ENCODE measurements at places on chromosomes 6 and 20.

GRCh38 chr6:144286503-144287393 is 1.6 kb downstream of the UTRN start:
- DNase-seq = peak; percentile 17

GRCh38 chr6:62280099-62280498 is 5.9 kb downstream of the KHDRBS2 start:
- DNase-seq = no peak

GRCh38 chr6:151044465-151045441 is 179.3 kb downstream of the MTHFD1L start:
- DNase-seq = no peak

DNA sequence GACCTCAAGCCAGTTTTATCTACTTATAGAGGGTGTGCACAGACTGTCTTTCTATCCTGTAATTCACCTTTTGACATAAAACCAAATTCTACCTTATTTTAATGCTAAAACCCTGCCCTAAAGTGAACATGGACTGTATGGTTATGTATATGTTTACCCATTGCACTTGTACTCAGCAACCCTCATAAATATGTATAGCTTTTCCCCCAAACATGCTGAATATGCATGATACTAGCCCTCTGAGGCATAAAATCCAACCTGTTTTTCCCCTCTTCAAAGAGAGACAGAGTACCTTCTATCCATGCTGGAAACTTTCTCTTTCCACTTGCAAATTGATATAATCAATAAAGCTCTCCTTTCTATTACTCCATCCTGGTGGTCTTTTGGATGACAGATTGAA is 267.9 kb upstream of the BMP2 start:
- no peak for DNase-seq

GRCh38 chr20:48783533-48784272 is 44.1 kb downstream of the PREX1 start:
- DNase-seq = no peak

DNA sequence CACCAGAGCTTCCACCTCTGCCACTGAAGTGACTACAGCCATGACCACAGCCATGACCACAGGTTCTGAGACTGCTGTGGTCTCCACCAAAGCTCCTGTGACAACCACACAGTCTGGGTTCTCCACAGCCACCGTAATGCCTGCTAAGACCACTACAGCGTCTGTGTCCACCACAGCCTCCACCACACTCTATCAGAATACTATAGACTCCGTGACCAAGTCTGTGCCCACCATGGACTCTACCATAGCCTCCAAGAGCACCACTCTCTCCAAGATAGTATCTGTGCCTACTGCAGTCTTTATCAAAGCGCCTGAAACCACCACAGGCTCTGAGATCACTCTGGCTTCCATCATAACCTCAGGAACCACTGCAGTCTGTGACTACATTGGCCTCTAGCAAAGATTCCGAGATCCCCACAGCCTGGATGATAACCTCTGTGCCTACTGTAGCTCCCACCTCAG is 18.3 kb upstream of the MUC21 start:
- DNase-seq = no peak

- DNase-seq = no peak
These were observed 40.4 kb upstream of the BPIFA2 start for GRCh38 chr20:33127422-33128097.

GRCh38 chr6:126738146-126738545 is 380.3 kb upstream of the RSPO3 start:
- no peak for DNase-seq

GRCh38 chr6:116459927-116460326 is 1.2 kb upstream of the CALHM6 start:
- no peak for DNase-seq

DNA sequence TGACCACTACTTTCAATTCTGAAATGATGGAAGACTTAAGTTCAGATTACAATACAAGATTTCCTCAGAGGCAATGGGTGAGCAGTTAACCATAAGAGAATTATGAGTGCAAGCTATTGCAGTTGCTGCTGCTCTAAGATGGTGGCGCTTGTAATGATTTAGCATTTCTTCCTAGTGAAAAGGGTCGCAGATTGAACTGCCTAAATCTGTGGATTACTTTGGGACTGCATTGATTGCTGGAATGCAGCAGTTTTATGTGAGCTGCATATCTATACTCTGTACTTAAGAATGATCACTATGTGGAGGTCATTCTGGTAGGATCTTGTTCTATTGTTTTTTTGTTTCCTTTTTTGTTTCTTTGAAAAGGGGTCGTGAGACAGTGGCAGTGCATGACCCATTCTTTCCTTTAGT is 5.3 kb downstream of the SCAF8 start:
- DNase-seq = no peak

DNA sequence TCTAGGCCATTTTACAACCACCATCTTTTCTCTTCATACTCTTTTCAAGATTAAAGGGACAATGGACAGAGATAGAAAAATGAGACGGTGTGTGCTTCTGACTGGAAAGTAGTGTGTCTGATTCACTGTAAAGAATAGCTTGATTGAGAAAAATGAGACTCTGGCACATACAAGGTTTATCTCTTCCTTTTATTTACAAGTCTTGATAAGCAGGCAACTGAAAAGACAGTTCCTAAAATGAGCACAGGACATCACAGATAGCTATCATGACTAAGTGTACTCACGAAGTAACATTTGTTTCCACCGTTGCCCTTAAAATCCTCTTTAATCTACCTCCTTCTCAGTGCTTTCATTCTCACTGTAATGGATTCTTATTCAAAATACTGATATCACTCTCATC is 383.0 kb downstream of the TBC1D32 start:
- DNase-seq = no peak

Measured in GM20000 (cell line).